ENCODE measurements at places on chromosomes 1 and 21. TPM values are rescaled to one million over a fixed set of nuclear protein-coding genes. Genes with fewer than 3 reads are reported as not detected.

DNA sequence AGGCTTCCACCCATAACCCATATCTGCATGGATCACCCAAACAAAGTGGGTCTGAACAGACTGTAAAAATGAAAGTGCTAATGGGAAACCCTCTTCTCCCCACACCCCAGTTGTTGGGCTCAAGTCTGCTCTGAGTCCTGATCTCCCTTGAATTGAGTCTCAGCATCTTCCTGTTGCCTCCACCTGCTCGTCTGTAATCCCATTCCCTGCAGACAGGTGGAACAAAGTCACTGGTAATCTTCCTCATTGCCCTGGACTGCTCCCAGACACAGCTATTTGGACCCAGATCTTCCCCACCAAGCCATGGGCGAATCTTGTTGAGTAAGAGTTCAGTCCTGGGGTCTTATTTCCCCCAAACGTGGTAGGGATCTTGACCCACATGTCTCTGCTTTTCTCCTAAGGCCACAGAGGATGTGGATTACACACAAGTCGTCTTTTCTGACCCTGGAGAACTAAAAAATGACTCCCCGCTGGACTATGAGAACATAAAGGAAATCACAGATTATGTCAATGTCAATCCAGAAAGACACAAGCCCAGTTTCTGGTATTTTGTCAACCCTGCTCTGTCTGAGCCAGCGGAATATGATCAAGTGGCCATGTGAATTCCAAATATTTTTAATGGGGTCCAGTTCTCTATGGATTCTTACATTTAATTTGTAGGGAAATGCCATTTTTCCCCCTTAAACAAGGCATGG lies 15.7 kb downstream of the AVPR1B start:
- DNase-seq, result no peak

DNA sequence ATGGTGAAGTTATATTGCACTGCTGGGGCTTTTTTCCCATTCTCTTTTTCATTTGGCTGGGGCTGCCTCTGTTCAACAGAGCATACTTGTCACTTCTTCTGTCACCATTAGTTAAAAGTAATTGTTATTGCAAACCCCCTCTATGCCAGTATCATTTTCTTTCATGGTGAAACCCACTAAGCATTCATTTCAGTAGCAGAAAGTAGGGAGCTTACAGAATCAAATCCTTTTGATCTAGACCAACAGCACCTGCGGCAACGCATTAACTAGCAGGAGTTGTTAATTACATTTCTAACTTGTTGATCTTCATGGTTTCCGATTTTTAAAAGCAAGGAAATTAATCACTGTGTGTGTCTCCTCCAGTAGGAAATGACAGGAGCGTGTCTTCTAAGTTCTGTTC lies 15.0 kb downstream of the SMYD2 start:
- DNase-seq, result no peak

DNA sequence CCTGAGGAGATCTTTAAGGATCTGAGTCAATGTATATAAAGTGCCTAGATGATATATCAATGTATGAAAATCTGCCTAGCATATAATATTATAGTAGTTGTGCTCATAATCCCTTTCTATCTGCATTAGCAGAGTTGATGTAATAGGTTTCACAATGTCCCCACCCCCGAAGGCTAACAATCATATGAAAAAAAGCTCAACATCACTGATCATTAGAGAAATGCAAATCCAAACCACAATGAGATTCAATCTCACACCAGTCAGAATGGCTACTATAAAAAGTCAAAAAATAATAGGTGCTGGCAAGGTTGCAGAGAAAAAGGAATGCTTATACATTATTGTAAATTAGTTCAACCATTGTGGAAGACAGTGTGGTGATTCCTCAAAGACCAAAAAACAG lies 147.8 kb upstream of the DPT start:
- no peak for DNase-seq

GRCh38 chr1:223731133-223731770 lies 18.9 kb downstream of the CAPN2 start:
- no peak for DNase-seq

MTX1 gene
- 62.4 TPM for total RNA-seq

DNASE2B gene
- total RNA-seq, result not detected

OR2L2 gene
- 0.07 TPM for total RNA-seq

MROH9 gene
- total RNA-seq, result not detected

ST6GALNAC5 gene
- total RNA-seq, result not detected

FCRL2 gene
- not detected for total RNA-seq

Measured in activated CD4-positive, alpha-beta T cell treated with anti-CD3 and anti-CD28 coated beads, Interleukin-2, amount 10 ng/mL, durations not matched to agents 24 days and 14 days (primary cell).